Stimulated activated CD4-positive, alpha-beta T cell treated with anti-CD3 and anti-CD28 coated beads, TNF-alpha, amount 100 ng/mL, for 1 hour (primary cell): ENCODE measurements at places on chromosomes 6 and 20.

GRCh38 chr6:81844686-81845085 is 92.2 kb upstream of the TENT5A start:
- DNase-seq: no peak

DNA sequence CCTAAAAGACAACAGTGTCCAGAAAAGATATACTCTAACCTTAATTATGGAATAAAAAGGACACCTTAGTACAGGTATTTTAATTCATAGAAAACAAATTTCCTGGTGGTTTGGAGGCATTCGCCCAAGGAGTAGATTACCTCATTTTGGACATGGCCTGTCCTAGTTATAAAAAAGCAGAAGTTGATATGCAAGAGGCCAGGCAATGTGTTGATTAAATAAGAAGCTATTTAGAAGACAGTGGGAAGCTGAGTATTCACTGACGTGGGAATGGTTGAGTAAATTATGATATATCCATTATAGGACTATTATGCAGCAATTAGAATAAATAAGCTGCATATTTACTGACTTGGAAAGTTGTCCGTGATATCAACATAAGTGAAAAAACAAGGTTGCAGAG is 314.9 kb downstream of the ALDH8A1 start:
- no peak for DNase-seq

DNA sequence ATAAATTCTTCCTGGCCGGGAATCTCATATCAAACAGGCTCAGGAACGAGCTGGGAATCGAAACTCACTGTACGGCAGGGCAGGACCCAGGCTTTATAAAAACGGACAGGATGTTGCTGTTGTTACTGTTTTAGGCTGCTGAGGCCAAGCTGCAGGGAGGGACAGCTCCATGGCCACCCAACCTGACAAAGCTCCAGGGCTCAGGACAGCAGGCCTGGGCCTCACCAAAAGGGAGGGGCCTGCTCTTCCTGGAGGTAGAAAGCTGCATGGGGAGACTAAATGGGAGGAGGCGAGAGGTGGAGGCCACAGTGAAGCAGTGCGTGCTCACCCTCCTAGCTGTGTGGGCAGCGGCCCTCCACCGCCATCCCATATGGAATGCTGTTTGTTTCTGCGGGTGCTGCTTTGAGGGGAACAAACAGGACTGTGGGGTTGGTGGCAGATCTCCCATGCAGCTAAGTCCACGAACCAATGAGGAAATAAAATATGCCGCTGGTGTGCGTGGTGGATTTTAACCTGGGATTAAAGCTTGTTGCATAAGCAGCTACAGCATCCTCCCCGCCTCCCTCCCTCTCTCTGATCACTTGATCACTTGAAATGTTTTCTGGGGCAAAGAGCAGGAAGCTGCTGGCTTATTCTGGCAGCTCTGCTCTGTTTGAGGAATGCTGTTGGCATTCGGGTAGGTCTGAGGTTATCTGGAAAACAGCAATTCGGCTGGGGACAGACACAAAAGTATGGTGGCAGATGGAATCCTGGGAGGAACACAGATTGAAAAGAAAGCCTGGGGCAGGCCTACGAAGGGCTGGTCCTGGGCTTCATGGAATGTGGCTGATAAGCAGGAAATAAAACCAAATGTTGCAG is 2.4 kb upstream of the ZMYND8 start:
- DNase-seq: no peak

GRCh38 chr6:148212366-148212765 is 130.3 kb upstream of the SASH1 start:
- DNase-seq: no peak

DNA sequence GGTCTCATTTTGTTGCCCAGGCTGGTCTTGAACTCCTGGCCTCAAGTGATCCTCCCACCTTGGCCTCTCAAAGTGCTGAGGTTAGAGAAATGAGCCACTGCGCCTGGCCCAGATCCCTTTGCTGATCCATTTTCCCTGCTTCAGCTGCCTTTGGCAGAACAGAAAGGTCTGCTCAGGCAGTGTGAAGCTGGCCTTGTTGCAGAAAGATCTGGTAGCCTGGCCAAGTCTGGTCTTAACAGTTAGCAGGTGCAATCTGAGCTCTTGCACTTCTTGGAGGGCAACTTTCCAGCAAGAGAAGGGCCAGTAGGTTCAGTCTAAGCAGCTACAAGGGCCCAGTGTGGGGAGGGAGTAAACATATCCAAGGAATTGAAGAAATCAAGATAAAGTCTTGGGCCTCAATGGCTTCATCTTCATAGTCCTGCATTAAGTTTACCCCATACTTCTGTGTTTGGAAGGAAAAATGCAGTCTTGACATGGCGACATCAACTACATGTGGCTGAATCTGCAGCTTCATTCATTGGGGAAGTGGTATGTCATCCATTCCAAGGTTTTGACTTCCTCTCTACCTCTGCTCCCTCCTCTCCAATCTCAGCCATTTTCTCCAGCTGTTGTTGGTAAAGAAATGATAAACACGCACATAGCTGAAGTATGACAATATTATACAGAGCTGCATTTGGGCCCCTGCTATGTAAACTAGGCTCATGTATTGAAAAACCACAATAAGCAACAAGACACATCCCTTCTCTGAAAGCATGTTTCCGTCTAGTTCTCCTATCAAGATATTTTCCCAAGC is 39.0 kb upstream of the NEDD9 start:
- DNase-seq: no peak
